CD8-positive, alpha-beta T cell (primary cell): ENCODE measurements at places on chromosomes 3 and 15. TPM values are rescaled to one million over a fixed set of nuclear protein-coding genes. Genes with fewer than 3 reads are reported as not detected.

The FBN1 gene
- total RNA-seq, result 0.11 TPM

The IL5RA gene
- not detected for total RNA-seq

The DPPA2 gene
- total RNA-seq, result not detected

The SPATA16 gene
- not detected for total RNA-seq

The GHSR gene
- total RNA-seq, result not detected

The MRPS11 gene
- 9.6 TPM for total RNA-seq

The CFAP100 gene
- total RNA-seq, result not detected

The NLGN1 gene
- total RNA-seq, result not detected

The GLT8D1 gene
- total RNA-seq, result 11.3 TPM

The ARIH2 gene
- total RNA-seq, result 242 TPM

The NAALADL2 gene
- 1.7 TPM for total RNA-seq

The ZNF770 gene
- 37.7 TPM for total RNA-seq

The GOLGA6L4 gene
- 4.0 TPM for total RNA-seq

The ANKRD34C gene
- total RNA-seq, result not detected

The PAQR5 gene
- not detected for total RNA-seq

The RPL22L1 gene
- 54.3 TPM for total RNA-seq

The CDHR4 gene
- 0.17 TPM for total RNA-seq

The TM4SF18 gene
- total RNA-seq, result not detected

The SAMD7 gene
- not detected for total RNA-seq

The CCK gene
- not detected for total RNA-seq

The ELL3 gene
- 1.1 TPM for total RNA-seq

The FBXO40 gene
- total RNA-seq, result not detected

The ZNF609 gene
- total RNA-seq, result 40.7 TPM

The KLHL6 gene
- 27.7 TPM for total RNA-seq

The PROS1 gene
- total RNA-seq, result not detected

The PP2D1 gene
- total RNA-seq, result not detected

The ANKDD1A gene
- total RNA-seq, result 3.6 TPM

The GOLGA6L1 gene
- total RNA-seq, result not detected
